ENCODE measurements at places on chromosomes 11 and 22.

DNA sequence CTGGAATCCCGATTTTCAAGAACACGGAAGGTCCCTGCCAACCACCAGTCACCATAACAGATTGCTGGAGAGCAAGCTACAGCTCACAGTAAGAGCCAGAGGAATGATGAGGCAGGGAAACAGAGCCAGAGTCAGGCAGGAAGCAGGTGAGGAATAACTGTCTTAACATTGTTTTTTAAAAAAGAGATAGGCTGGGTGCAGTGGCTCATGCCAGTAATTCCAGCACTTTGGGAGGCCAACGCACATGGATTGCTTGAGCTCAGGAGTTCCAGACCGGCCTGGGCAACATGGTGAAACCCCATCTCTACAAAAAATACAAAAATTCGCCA is 13.5 kb upstream of the CASTOR1 start:
- DNase-seq, result no peak

DNA sequence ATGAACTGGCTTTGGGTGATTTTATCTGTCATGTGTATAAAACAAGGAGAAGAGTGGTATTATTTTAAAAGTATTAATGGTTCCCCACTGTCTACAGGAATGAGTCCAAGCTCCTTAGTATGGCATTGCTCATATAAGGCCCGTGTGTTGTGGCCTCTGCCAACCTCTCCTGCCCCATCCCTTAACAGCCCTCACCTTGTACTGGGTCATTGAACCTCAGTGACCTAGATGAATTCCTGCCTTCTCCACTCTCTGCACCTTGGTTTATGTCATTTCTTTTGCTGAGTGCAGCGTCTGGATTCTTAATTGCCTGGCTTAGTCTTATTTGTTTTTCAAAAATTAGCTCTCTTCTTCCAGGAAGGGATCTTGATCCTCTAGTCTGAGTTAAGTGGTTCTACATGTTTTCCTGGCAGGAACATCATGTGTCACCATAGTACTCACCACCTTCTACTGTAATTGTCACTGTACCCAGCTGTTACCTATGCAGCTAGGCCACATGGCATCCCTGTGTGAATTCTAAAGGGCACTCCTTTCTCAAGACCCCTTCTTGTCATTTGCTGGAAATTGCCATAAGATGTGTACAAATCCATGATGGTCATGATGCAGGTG is 36.2 kb upstream of the POGLUT3 start:
- no peak for DNase-seq

GRCh38 chr11:127247261-127247851 is 246.8 kb upstream of the KIRREL3 start:
- DNase-seq, result no peak

DNA sequence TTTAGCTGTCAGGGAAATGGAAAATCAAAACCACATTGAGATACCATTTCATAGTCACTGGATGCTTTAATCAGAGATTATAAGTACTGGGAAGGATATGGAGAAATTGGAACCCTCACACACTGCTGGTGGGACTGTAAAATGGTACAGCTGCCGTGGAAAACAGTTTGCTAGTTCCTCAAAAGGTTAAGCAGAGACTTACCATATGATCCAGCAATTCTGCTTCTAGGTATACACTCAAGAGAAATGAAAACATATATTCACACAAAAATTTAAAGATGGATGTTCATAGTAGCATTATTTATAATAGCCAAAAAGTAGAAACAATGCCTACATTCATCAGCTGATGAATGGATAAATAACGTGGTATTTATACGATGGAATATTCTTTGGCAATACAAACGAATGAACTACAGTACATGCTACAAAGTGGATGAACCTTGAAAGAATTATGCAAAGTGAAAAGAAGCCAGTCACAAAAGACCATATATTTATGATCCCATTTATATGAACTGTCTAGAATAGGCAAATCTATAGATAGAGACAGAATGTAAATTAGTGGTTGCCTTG is 23.0 kb downstream of the RNF121 start:
- DNase-seq, result no peak

DNA sequence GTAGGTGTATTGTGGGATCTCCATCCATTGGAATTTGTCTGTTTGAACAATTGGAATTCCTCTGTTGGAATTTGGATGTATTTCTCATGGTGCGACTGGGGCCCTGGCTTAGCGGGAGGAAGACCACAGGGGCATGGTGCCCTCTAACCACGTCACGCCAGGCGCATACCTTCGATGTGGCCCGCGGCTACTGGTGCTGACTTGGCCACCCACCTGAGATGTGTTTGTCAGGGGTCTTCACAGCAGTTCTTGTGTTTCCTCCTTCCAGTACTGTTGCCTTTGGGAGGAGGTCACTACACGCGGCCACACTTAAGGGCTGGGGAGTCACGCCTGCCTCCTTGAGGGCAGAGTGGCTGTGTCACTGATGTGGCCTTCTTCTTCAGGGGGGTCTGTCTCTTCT is 36.6 kb upstream of the GRAMD4 start:
- no peak for DNase-seq

GRCh38 chr11:8352103-8352875 is 88.6 kb upstream of the LMO1 start:
- no peak for DNase-seq

GRCh38 chr11:128764424-128765095 is 70.7 kb downstream of the FLI1 start:
- DNase-seq, result no peak

- no peak for DNase-seq
These were observed 1735.0 kb downstream of the LRRC4C start for GRCh38 chr11:39724404-39724803.

DNA sequence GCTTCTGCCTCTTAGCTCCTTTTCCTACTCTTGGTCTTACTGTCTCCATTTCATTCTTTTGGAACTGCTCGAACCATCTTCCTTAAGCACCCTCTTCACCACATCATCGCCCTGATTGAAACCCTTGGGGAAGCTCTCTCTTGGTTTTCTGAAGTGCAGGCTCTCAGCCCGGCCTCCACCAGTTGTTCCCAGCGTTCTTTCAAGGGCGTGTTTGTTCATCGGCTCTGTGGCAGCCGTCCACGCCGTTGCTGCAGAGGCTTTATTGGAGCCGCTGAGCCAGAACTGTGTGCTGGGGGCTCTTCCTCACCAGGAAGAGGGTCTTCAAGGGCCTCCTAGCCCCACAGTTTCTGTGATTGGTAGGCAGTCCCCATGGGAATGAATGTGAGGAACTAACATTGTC is 214.1 kb downstream of the TBC1D22A start:
- DNase-seq, result no peak

DNA sequence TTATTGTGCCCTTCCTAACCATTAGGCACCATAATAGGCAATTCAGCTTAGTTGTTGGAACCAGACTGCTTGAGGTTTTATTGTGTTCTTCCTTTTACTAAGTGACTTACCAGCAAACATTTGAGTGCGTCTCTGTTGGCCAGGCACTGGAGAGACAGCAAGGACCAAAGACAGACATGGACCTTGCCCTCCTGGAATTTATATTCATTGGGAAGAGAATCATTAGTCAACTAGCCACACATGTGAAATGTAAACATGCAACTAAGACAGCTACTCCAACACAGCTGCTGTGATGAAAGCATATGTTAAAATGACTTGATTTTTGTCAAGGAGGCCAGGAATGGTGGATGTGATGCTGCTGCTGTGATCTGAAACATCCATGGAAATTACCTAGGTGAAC is 106.4 kb downstream of the TRAF6 start:
- no peak for DNase-seq

DNA sequence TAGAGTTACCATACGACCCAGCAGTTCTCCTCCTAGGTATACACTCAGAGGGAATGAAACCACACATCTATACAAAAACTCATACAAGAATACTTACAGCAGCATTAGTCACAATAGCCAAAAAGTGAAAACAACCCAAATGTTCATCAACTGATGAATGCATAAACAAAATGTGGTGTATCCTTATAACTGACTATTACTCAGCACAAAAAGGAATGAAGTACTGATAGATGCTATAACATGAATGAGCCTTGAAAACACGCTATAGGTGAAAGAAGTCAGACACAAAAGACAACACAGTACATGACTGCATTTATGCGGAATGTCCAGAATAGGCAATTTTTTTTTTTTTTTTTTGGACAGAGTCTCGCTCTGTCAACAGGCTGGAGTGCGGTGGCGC is 23.1 kb downstream of the NCAPD3 start:
- DNase-seq, result no peak

- no peak for DNase-seq
These were observed 25.9 kb downstream of the OR51E2 start for GRCh38 chr11:4671741-4672140.

- DNase-seq, result no peak
These were observed 14.3 kb downstream of the EIF3M start for GRCh38 chr11:32597921-32598320.

GRCh38 chr22:50304528-50305392 is 2.7 kb downstream of the PLXNB2 start:
- no peak for DNase-seq
